ENCODE measurements at places on chromosomes 4 and X.
A peak's percentile ranks its signal among the peaks of the same experiment; 100 is the strongest.

DNA sequence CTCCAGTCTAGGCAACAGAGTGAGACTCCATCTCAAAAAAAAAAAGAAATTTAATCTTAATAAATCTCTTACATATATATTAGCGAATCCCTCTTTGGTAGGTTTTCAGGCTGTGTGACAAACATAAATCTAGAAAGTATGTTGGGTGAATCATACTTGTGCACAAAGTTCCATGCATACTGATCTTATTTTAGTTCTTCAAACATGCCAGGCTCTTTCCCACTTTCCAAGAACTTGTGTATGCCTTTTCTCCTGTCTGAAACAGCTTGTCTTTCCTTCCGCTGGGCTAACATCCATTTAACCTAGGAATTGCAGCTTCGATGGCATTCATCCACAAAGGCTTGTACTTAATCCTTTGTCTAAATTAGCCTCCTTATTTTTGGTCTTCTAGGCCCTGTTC lies 156.6 kb upstream of the CASK start:
- DNase-seq = no peak

GRCh38 chrX:31708116-31708515 lies 636.3 kb upstream of the FTHL17 start:
- no peak for DNase-seq

GRCh38 chr4:37304612-37305011 lies 60.1 kb downstream of the NWD2 start:
- no peak for DNase-seq

DNA sequence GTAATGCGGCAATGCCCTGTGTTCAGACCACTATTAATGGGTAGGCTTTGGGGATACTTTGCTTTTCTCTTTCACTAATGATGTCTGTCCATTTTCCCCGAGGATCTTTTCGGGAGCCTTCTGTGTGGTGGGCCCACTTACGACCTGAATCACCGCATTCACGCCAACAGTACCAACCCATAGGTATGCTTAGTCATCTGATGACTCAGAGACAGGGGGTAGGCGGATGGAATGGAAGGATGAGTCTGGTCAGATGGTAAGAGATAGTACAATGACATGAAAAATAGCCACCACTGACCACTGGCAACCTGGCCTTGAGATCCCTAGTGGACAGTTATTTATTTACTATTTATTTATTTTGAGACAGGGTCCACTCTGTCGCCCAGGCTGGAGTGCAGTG lies 76.0 kb upstream of the DHRSX start:
- DNase-seq = no peak

DNA sequence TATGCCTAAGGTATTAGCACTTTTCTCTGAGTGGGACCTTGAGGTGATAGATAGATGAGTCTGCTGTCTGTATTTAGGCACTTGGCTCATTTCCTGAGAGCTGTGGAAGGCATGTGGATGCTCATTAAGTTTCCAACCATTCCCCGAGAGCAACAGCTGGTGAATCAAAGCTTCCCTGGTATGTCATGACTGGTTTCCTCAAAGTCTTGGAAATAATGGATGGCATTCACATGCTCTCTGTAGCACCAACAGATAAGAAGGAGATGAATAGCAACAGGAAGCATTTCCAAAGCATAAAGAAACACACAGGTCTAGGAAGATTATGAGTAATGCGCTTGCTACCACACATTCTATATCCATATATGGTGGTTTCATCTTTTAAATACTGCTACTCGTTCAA lies 118.3 kb upstream of the ETNPPL start:
- DNase-seq = peak; percentile 77

GRCh38 chr4:104446431-104447278 lies 48.0 kb downstream of the CXXC4 start:
- DNase-seq = no peak

GRCh38 chr4:15255537-15255936 lies 172.3 kb upstream of the C1QTNF7 start:
- no peak for DNase-seq

DNA sequence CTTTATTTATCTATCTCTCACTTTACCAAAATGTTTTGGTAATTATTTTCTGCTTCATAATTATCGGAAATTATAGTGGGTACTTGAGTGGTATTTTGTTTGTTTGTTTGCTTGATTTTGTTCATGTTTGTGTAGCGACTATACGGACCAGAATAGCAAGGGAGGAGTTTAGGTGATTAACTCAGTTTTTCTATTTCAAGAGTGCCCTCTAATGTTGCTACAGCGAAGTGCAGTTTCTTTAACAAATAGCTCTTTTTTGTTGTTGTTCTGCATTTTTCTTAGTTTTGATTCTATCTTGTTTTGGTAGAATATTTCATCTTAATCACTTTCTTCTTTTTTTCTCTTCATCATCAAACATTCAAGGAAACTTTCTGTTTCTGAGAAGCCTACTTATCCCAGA lies 40.8 kb upstream of the QRFPR start:
- DNase-seq = no peak

DNA sequence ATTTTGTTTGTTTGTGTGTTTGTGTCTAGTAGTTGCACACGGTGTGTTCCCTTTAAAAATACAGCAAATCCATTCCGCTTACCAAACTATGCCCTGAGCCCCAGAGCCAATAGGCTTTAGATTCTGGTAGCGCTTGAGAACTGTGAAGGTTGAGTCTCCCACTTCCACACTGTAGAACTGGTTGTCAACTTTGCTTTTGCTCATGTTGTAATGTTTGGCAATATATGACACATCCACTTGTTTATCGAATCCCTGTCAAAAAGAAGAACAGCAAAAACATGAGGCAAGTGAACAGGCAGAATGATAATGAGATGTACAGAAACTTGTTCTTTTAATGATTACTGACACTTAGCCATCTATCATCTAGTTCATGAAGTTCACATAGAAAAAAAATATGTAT lies 200.6 kb downstream of the MAPK10 start:
- peak; percentile 18 for DNase-seq

DNA sequence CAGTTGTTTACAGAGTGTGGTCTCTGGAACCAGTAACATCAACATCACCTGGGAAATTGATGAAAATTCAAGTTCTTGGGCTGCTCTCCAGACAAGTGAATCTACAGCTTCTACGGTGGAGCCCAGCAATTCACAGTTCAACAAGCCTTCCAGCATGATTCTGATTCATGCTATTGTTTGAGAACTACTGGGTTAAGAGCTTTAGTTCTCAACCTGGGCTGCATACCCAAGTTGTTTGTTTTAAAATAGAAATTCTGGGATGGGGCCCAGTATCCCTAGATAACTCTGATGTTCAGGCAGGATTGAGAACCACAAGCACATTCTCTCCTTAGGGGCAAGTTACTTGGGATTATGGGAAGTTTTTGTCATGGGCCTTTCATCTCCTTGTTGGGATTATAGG lies 37.9 kb upstream of the PGK1 start:
- peak; percentile 27 for DNase-seq

- no peak for DNase-seq
These were observed 111.3 kb downstream of the TET2 start for GRCh38 chr4:105257817-105258495.

DNA sequence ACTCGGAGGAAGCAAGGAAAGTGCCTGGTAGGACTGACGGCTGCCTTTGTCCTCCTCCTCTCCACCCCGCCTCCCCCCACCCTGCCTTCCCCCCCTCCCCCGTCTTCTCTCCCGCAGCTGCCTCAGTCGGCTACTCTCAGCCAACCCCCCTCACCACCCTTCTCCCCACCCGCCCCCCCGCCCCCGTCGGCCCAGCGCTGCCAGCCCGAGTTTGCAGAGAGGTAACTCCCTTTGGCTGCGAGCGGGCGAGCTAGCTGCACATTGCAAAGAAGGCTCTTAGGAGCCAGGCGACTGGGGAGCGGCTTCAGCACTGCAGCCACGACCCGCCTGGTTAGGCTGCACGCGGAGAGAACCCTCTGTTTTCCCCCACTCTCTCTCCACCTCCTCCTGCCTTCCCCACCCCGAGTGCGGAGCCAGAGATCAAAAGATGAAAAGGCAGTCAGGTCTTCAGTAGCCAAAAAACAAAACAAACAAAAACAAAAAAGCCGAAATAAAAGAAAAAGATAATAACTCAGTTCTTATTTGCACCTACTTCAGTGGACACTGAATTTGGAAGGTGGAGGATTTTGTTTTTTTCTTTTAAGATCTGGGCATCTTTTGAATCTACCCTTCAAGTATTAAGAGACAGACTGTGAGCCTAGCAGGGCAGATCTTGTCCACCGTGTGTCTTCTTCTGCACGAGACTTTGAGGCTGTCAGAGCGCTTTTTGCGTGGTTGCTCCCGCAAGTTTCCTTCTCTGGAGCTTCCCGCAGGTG lies 637 bp downstream of the AR start:
- peak; percentile 4 for DNase-seq

DNA sequence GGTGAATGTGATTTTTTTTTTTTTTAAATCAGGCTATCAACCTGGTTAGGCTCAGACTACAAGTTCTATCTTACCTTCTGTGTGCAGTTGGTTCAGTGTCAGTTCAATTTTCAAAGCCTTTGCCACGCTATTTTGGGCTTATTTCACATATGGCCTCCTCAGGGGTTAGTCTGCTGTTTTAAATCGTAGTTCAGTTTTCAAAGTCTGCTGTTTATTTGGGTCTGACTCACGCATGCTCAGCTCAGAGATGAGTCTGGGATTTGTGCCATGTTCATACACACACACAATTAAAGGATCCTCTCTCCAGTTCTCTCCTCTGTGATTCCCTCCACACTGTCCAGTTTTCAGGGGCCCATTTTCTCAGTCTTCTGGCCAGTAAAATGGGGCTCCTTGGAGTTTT lies 32.3 kb upstream of the ZFX start:
- DNase-seq = peak; percentile 81

GRCh38 chr4:144591401-144591800 lies 54.6 kb upstream of the HHIP start:
- peak; percentile 88 for DNase-seq

DNA sequence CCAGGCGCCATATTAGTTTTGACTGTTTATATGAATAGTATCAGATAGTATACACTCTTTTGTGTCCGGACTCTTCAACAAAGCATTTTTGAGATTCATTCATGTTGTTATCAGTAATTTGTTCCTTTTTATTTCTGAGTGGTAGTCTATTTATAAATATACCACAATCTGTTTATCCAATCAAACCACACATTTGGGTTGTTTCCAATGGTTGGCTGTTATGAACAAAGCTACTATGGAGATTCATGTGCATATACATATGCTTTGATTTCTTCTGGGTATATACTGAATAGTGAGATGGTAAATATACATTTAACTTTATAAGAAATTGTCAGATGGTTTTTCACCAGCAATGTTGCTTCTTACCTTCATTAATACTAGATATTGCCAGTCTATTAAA lies 36.8 kb upstream of the TAPT1 start:
- peak; percentile 45 for DNase-seq

- no peak for DNase-seq
These were observed 334.5 kb upstream of the PCDH7 start for GRCh38 chr4:30385650-30386049.

- peak; percentile 48 for DNase-seq
These were observed 798.7 kb downstream of the PCDH7 start for GRCh38 chr4:31518796-31519250.

DNA sequence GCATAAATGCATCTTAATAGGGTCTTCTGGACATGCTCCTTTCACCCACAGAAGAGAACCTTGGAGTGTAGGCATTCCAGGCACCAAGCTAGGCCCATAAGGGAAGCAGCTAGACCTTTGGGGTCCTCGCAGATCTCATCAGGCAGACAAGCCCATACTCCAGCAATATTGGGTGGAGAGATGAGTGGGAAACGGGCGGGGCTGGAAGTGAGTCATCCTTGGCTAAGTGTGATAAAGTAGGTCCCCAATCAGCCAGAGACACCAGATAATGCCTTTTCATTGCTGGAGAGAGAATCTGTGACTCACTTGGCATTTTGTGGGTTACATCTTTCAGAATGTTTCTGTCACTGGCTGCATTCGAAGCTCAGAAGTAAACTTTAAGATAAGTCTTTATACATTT lies 133.3 kb upstream of the MBNL3 start:
- peak; percentile 46 for DNase-seq

DNA sequence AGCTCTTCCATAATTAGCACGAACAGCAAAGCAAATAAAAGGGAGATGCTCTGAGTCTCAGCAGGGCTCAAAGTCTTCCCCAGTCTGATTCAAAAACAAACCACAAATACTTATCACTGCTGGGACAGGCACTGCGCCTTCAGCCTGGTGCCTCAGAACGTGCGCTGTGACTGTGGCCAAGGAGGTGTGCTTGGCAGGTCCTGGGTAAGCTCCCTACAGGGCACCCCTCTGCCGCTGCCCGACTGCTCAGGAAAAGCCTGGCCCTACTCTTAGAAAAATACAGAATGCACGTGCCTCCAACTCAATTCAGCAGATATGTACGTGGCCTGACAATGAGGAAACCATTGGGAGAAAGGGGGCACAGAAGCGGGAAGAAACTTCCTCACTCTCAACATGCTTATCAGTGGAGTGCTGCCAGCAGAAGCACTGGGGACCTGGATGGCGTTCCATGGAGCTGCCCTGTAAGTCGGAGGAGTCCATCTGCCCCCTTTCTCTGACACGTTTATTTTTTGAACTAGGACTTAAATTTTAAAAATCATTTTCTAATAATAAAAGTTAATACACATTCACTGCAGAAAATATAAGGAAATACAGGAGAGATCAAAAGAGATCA lies 86.8 kb downstream of the GATB start:
- DNase-seq = no peak

DNA sequence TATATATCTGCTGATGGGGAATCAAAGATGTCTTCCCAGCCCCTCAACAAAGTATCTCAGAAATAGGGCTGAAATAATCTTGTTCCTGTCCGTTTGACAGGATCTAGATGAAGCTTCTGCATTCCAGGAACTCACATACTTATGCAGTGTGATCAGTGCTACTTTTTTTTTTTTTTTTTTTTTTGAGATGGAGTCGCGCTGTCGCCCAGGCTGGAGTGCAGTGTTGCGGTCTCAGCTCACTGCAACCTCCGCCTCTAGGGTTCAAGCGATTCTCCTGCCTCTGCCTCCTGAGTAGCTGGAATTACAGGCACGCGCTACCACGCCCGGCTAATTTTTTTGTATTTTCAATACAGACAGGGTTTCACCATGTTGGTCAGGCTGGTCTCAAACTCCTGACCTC lies 36.4 kb downstream of the DHX15 start:
- no peak for DNase-seq

- peak; percentile 50 for DNase-seq
These were observed 232.2 kb upstream of the SLIT2 start for GRCh38 chr4:20019310-20020015.

- no peak for DNase-seq
These were observed 42.2 kb downstream of the ACOX3 start for GRCh38 chr4:8398347-8398746.

GRCh38 chr4:89119836-89120235 lies 8.5 kb downstream of the TIGD2 start:
- DNase-seq = peak; percentile 63

- peak; percentile 77 for DNase-seq
These were observed 716.1 kb upstream of the INTU start for GRCh38 chr4:126916626-126917140.

DNA sequence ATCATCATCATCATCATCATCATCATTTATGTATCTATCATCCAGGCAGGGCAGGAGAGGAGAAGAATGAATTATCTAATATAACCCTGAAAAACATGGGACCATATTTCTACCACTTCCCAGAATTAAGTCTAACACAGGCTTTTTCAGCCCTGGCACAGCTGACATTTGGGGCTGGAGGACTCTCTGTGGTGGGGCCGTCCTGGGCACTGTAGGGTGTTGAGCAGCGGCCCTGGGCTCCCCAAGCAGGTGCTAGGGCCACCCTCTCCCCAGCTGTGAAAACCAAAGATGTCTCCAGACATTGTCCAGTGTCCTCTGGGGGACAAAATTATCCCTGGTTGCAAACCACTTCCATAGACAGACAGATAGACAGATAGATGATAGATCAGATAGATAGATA lies 288.4 kb downstream of the CRLF2 start:
- DNase-seq = no peak

All from iris pigment epithelial cell (primary cell).